ENCODE measurements at places on chromosomes 5 and 9. TPM values are rescaled to one million over a fixed set of nuclear protein-coding genes. Genes with fewer than 3 reads are reported as not detected.

DNA sequence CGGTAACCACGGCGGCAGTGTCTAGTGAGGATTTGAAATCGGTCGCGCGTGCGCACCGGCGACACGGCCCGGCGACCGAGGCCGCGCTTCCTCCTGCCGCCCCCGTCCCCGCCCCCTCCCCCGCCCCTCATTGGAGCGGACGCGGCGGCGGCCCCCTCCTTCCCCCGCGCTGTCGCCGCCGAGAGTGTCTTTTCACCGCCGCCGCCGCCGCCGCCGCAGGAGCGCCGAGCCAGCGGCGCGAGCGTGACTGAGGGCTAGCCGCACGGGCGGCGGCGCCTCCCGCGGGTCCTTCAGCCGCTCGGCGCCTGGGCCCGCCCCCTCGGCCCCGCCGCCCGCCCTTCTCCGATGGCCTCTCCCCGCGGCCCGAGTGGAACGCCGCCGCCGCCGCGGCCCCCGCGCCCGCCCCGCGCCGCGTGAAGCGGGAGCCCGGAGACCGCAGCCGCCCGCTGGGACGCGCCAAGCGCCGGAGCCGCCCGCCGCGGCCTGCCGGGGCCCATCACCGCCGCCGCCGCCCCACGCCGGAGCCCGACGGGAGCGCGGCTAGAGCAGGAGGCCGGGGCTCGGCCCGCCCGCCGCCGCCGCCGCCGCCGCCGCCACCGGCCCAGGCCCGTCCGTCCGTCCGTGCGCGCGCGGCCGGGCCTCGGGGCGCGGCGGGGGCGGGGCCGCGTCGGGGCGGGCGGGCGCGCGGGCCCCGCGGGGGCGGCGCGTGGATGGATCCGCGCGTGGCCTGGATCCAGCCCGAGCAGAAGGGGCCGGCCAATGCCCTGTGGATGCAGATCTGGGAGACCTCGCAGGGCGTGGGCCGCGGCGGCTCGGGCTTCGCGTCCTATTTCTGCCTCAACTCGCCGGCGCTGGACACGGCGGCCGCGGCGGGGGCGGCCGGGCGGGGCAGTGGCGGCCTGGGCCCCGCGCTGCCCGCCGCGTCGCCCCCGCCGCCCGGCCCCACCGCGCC is at the start of gene TENT4A:
TENT4A (plus strand) TSS at position 159 of the 952 bp plus-strand sequence; CDS start at position 711, 552 bp downstream.
- peak within 1 kb of the TSS; percentile 96 for H3K27ac ChIP-seq
- peak; percentile 62 for DNase-seq
- no peaks in the 10 kb centered on the region for H3K27me3 ChIP-seq

- no peaks in the 10 kb centered on the region for H3K36me3 ChIP-seq
- no peak overlapping the region for H3K27ac ChIP-seq
- H3K4me1 ChIP-seq, result no peaks in the 10 kb centered on the region
- no peak for DNase-seq
- H3K4me3 ChIP-seq, result no peak overlapping the region
Measured at GRCh38 chr5:113147101-113147508, 170.5 kb downstream of the DCP2 start.

The PPP2R2B gene
- polyA plus RNA-seq, result 0.25 TPM

GRCh38 chr5:36277521-36278176 is 24.1 kb downstream of the RANBP3L start:
- no peak overlapping the region for H3K27ac ChIP-seq
- H3K36me3 ChIP-seq, result no peaks in the 10 kb centered on the region
- no peak for DNase-seq
- no peaks in the 10 kb centered on the region for H3K27me3 ChIP-seq

DNA sequence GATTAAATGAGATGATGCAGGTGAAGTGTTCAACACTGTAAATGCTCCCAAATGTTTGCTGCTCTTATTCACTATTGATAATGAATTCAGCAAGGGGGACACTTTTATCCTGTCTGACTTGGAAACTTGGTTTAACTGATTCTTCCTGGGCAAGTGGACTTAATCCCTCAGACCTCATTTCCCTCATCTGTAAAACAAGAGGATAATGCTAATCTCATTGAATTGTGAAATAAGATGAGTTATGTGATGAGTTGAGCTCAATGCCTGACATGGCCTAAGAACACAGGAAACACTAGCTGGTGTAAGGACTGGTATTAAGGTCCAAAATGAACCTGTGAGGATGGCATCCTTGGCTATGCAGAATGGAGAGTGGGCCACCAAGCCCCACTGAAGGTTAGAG is 23.3 kb downstream of the TNFSF15 start:
- no peak overlapping the region for H3K27ac ChIP-seq
- DNase-seq, result no peak
- no peak overlapping the region for H3K4me3 ChIP-seq

DNA sequence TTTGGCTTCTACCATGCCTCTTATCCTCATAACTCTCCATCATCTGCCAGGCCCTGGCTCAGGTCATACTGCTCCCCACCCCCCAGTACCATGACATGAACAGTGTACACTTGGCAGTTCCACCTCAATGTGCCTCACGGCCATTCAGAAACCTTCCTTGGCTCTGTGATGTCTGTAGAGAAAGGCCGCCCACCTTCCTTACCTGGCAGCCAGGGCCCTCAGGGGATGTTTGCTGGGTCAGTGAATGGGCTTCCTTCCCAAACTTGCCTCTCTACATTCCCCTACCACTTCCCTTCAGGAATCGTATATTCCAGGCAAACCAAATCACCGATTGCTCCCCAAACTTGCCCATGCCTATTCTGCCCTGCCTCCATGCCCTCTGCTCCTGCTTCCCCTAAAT is 101.1 kb downstream of the PSD2 start:
- H3K4me3 ChIP-seq, result no peak overlapping the region
- no peaks in the 10 kb centered on the region for H3K36me3 ChIP-seq
- H3K4me1 ChIP-seq, result peaks cover 20% of the 10 kb centered on the region

Measured in stomach (tissue), 19 donors.